ENCODE measurements at places on chromosomes 6 and 20.

DNA sequence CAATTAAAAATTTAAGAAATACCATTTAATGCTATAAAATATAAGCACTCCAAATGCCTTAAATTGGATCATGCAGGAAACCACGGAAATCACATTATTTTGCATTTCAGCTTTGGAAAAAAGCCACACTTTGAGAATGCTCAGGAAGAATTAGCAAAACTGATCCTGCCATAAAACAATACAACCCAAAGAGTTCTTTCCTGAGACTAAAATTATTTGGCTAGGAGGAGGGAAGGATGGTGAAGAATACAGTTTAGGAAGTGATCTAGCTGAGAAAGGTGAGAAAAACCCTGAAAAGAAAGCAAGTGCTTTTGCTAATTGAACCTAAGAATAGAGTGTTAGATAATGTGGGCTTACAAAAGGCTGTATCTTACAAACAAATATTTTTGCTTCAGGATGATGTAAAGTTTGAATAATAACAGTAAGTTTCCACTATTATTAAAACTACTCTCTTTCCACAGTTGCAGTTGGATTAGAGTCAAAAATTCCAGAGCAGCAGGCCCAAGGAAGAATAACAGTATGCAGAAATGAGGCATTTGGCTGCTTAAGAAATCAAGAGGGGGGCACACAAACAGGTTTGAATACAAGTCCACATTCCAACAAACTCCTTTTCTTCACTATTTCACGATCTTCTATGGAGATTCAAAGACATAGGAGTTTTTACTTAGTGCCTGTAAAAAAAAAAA, 565.4 kb downstream of the RFPL4B start:
- no peak for DNase-seq

DNA sequence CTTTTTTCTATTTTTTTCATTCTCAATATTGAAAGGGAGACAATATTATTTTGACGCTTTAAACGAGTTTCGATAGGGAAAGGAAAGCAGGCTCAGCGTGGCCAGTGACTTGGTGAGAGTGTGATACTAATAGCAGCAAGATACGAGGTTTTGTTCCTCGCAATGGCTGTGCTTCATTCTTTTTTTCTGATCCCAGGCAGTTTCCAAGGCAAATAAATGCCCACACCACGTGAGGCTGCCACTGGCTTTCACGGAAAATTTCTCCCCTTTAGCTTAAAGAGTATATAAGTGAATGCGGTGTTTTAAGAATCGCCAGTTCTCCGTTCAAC, 196.4 kb upstream of the ZNF184 start:
- no peak for DNase-seq

DNA sequence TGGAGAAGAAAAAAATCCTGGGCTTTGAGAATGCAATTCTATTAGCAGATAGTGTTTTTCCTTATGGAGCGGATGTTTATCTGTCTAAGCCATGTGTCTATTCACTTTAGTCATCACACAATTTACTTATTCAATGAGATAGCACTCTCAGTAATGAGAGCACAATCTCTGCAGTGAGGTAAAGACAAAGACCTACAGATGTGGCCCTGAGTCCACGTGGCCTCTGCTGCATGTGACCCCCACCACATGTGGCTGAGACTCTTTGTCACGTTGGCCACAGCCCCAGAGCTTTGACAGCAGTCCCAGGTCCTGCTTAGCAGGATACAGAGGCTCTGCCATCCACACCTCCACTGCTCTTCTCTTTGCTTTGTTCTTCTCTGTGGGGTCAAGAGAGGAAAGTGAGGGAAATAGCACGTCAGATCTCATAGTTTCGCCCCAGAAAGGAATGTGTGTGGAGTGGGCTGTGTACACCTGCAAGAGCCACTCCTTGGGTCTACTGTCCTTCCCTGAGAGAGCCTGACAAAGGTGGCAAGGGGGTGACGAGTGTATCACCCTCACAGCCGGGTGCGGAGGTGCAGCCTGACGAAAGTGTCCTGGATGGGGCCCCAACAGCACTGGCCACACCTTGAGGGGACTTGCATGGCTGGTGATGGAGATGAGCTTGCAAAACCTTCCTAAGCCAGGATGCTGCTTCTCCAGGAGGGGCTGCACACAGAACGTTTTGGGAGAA, 40.7 kb downstream of the ZNF831 start:
- no peak for DNase-seq

DNA sequence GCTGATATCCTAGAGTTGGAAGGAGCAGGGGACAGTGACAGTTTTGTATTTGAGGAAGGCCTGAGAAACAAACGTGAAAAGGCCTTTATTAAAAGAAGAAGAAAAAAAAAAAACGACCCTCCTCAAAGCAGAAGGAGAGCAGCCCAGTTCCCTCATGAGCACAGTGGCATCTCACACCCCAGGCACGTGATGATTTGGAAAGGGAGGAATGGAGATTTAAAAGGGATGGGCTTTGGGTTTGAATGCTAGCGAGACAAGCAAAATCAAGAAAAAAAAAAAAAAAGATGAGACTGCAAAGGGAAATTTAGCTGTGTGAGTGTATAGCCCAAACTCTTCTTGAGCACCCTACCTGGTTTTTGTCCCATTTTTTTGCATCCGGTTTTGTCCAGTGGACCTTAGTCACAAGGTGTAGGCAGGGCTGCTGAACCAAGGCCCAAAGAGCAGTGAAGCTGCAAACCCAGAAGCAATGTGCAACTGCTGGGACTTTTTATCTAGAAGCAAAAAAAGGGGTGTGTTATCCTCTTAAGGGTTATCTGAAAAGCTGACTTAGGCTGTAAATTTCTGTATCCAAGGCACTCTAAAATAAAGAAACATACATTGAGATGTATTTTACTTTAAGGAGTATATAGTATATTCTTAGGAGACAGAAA, 54.5 kb upstream of the RREB1 start:
- DNase-seq = no peak

DNA sequence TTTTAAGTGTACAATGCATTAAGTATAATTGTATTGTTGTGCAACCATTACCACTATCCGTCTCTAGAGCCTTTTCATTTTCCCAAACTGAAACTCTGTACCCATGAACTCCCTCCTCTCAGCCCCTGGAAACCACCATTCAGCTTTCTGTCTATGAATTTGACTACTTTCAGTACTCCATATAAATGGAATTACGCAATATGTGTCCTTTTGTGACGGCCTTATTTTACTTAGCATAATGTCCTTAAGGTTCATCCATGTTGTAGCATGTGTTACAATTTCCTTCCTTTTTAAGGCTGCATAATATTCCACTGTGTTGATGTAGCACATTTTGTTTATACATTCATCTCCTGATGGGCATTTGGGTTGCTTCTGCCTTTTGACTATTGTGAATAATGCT, 143.6 kb upstream of the KCNG1 start:
- DNase-seq = no peak

DNA sequence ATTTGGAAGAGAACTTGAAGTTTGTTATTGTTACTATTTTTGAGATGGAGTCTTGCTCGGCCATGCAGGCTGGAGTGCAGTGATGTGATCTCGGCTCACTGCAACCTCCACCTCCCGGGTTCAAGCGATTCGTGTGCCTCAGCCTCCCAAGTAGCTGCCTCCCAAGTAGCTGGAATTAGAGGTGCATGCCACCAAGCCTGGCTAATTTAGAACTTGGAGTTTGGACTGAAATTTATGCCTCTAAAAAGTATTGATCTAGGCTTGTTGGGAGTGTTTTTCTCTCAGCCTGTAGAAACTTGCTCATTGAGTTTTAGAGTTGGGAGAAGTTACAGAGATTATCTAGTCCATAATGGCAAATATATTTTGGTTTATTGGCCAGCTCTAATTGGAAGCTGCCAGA, 4.1 kb downstream of the ITCH start:
- no peak for DNase-seq

DNA sequence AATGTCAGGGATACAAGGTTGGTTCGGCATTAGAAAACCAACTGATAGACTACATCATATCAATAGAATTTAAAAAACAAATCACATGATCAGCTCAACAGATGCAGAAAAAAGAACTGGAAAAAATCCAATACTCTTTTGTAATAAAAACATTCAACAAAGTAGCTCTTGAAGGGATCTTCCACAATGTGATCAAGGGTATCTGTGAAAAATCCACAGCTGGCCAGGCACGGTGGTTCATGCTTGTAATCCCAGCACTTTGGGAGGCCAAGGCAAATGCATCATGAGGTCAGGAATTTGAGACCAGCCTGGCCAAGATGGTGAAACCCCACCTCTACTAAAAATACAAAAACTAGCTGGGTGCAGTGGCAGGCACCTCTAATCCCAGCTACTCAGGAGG, 63.1 kb downstream of the ASCC3 start:
- no peak for DNase-seq

DNA sequence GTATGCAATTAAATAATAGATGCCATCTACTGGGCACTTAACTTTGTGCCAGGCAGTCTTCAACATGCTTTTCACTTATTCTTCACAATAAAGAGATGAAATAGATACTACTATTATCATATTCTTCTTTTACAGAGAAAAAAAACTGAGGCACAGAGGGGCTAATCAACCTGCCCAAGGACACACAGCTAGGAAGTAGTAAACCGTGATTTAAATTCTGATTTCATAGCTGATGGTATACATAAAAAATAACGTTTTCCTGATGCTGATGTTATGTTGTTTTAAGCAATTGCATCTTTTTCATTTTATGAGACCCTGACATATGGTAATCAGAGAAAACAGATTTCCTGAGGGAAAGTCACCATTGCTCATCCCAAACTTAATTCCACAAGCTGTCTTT, 45.1 kb upstream of the ATXN1 start:
- no peak for DNase-seq

GRCh38 chr20:54085910-54086309, 15.5 kb upstream of the BCAS1 start:
- DNase-seq = no peak

DNA sequence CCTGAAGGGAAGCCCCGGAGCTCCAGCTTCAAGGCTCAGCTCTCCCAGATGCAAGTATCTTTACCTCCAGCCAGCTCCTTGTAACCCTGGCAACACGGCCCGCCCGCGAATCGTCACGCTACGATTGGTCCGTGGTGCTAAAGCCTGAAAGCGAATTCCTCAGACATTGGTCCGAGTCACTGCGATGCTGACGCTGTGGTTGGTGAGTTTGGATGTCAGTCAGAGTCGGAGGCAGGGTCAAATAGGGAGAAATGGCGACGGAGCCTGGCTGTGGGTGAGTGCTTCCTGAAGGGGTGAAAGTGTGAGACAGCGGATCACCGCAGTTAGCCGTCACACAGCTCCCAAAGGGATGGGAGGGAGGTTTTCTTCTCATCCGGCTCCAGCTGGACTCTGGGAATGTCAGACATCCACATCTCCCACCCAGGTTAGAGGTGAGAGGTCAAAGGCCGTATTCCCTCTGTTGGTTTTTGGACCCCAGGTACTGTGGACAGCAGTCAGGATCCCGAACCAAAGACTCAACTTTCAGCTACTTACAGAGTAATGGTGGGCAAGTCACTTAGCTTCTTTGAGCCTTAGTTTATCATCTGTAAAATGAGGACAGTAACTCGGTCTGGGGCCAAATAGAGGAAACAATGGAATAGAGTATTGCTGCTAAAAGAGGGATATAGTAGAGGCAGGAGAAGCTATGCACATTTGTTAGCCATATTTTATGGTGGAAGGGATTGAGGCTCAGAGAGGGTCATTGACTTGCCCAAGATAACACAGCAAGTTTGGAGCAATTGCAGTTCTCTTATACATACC, at the start of gene ZSWIM1:
Gene ZSWIM1, plus strand, starts transcription at position 240 of the 801 bp plus-strand sequence. CDS start 1,366 bp downstream, outside the sequence.
- peak; percentile 100 for DNase-seq

DNA sequence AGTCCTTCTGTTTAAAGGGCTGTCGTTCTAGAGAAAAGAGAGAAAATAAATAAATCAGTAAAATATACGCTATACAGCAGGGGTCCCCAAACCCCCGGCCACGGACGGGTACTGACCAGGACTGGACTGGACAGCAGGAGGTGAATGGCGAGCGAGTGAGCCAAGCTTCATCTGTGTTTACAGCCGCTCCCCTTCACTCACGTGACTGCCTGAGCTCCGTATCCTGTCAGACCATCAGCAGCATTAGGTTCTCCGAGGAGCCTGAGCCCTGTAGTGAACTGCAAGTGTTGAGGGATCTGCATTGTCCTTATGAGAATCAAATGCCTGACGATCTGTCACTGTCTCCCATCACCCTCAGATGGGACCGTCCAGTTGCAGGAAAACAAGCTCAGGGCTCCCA, 76.5 kb downstream of the ZNF217 start:
- no peak for DNase-seq

DNA sequence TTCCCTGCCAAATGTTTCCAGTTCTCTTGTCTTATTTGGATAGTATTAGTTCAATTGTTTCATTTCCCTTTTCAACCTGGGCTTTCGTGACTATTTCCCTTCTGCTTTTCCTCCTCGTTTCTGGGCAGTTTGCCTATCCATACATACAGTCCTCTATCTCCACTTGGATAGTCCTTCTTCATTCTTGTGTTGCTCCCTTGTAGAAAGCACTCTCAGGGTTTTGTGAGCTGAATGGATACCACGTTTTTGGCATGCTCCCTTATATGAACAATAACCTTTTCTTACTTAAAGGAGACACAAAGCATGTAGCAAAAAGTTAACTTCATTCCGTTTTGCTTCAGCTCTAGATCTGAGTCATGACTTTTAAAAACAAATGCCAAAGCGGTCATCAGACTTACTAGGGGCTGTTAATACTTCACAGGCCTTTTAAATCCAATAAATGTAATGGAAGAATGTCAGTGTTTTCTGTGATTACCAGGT, 16.6 kb downstream of the CRYBG1 start:
- no peak for DNase-seq

- DNase-seq = no peak
Measured at GRCh38 chr20:15199698-15200097, 862.3 kb upstream of the FLRT3 start.

DNA sequence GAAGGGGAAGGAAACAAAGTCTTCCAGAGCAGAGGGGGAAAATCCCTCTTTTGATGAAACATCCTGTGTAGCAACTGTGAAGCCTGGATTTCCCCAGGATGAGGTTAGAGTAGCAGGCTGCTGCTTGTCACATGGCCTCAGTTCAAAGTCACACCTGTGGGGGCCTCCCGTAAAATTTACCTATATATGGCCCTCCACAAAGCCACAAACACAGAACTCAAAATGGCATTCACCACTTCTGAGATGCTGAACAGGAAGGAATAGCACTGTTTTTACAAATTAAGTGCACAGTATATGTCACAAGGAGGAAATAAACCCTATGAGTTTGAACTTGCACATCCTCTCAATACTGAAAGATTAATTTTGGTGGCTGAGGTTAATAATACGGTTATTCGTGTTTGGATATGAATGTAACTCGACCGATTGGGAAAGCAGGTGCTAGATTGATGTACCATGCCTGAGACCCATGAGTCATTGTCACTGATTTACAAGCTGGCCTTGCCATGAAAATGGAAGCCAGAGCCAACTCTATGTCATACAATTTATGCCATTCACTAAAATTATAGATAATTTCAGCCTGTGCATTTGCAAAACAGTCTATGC, 70.6 kb downstream of the SGK1 start:
- no peak for DNase-seq

- no peak for DNase-seq
Measured at GRCh38 chr6:87214831-87215230, 59.5 kb downstream of the ZNF292 start.

- no peak for DNase-seq
Measured at GRCh38 chr6:154535851-154536250, 25.4 kb upstream of the CNKSR3 start.

GRCh38 chr20:2380601-2381000, at the start of gene TGM6:
Gene TGM6, plus strand, starts transcription at chr20:2380901. Its CDS starts 68 bp downstream, at chr20:2380969.
- DNase-seq = no peak

GRCh38 chr20:24978513-24978912, 14.0 kb downstream of the APMAP start:
- DNase-seq = no peak

GRCh38 chr6:150713487-150713886, 113.8 kb downstream of the PLEKHG1 start:
- no peak for DNase-seq

GRCh38 chr20:39381595-39381994, 419.5 kb downstream of the DHX35 start:
- no peak for DNase-seq
